ENCODE measurements at places on chromosomes 16 and 17.

DNA sequence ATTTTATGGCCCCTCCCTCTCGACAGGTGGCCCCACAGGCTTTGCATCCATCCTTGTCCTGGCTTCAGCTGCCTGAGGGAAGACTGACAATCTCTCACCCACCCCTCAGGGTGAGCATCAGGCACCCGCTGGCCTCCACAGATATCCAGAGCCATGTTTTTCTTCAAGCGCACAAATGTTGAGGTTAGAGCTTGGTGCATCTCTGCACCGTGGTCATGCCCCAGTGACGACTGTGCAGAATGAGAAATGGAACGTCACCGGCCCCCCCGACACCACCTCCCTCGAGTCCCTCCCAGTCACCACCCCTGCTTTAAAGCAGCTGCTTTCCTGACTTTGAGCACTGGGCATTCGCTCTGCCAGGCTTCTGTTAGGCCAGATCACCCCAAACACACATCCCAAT lies 19.8 kb upstream of the TIMP2 start:
- DNase-seq, result no peak

- DNase-seq, result no peak
Measured at GRCh38 chr17:50458270-50458669, 10.4 kb downstream of the CHAD start.

DNA sequence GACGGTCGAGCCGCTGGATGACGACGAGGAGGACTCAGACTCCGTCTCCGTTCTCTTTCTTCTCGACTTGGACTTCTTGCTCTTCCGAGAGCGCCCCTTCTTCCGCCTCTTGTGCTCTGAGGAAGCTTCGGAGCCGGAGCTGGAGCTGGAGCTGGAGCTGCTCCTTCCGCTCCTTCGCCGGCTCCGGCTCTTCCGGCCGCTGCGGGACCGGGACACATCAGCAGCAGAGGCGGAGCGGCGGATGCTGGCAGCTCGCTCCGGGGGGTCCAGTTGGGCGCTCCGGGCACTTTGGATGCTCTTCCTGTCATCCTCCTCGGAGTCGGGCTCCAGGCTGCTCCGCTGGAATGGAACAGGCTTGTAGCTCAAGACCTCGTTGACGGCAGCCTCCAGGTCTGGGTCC lies 36.9 kb downstream of the PIPOX start:
- DNase-seq, result no peak

GRCh38 chr16:30033270-30033669 lies 2.2 kb upstream of the TLCD3B start:
- no peak for DNase-seq

- DNase-seq, result peak; percentile 63
Measured at GRCh38 chr17:75642784-75643642, 9.8 kb downstream of the SMIM5 start.

Data from cerebellum (tissue), 4 donors.